ENCODE measurements at places on chromosomes 1 and 21. TPM values are rescaled to one million over a fixed set of nuclear protein-coding genes. Genes with fewer than 3 reads are reported as not detected.

Gene FAM131C
- 0.09 TPM for total RNA-seq

Gene C1orf53
- 2.6 TPM for total RNA-seq

Gene SLAMF7
- not detected for total RNA-seq

Gene RNF186
- total RNA-seq, result not detected

Gene SPATC1L
- 4.0 TPM for total RNA-seq

Gene PINK1
- 64.7 TPM for total RNA-seq

Gene LRRC71
- 0.36 TPM for total RNA-seq

Gene FOXD3
- not detected for total RNA-seq

Gene SPRR2A
- total RNA-seq, result not detected

Gene RASSF5
- total RNA-seq, result 0.54 TPM

Gene LMO4
- total RNA-seq, result 14.9 TPM

Gene DNASE2B
- not detected for total RNA-seq

Gene SPRR2G
- total RNA-seq, result not detected

Gene RGS7
- 0.19 TPM for total RNA-seq

Gene SH3GLB1
- 55.9 TPM for total RNA-seq

Gene SERPINC1
- total RNA-seq, result not detected

Gene TNFRSF1B
- total RNA-seq, result 14.7 TPM

Gene NPHS2
- not detected for total RNA-seq

Gene KRTAP21-2
- total RNA-seq, result not detected

Gene CRNN
- total RNA-seq, result not detected

Gene RRAGC
- 15.1 TPM for total RNA-seq

Gene TMPRSS15
- total RNA-seq, result not detected

Gene ERICH3
- not detected for total RNA-seq

Gene SLC5A9
- total RNA-seq, result not detected

Gene DDAH1
- total RNA-seq, result 34.7 TPM

Gene PEX11B
- 24.5 TPM for total RNA-seq

Gene CNKSR1
- not detected for total RNA-seq

Measured in endothelial cell of coronary artery (primary cell).